GM04504 (cell line): ENCODE measurements at places on chromosomes 7 and 10.

- peak; percentile 96 for DNase-seq
Observed at GRCh38 chr10:44180321-44181168, 204.4 kb downstream of the CXCL12 start.

DNA sequence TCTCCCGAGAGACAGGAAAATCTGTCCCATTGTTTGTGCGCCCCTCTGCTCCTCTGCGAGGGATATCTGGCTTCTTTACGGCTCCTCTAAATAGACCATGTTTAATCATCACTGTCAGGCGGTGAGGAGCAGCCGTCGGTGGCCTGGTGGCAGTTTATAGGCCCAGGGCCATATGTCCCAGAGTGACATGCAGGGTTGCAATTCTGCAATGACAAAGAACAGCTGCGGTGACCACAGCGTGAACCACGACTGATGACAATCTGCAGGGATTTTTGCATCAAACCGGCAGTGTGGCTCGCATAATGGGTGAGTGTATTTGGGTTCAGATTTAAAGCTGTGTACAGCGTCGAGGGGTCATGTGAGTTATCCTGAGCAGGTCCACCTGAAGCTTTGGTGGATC is 41.5 kb downstream of the GATA3 start:
- no peak for DNase-seq

DNA sequence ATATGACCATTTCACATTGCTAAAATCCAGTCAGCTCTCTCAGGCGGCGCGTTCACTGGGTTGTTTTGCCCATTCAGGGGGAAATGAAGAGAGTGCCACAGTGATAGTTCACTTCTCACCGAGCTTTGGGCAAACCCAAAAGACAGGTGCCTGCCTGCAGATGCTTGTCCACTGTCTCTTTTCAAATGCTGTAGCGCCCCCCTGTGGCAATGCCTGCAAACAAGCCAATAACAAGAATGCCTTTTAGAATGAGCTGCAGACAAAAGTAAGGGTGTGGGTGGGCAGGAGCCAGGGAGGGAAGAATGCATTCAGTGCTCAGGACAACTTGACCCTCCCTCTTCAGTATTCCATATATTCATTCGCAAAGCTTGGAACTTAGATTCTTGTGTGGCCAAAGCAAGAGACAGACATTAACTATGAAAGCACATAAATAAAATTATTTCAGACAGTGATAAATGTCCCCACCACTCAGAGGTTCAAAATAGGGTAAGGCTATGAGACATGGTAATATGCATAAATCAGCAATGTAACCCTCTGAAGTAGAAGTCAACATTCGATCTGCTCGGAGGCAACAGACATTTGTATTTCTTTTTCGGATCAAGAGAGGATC is 86.9 kb downstream of the JAZF1 start:
- peak; percentile 57 for DNase-seq

GRCh38 chr7:159024280-159024951 is 120.3 kb downstream of the VIPR2 start:
- DNase-seq = no peak

GRCh38 chr10:19964625-19965024 is 148.4 kb downstream of the PLXDC2 start:
- DNase-seq = no peak

- DNase-seq = no peak
Observed at GRCh38 chr7:80725181-80725611, 86.8 kb downstream of the CD36 start.
